Activated CD8-positive, alpha-beta memory T cell treated with anti-CD3 and anti-CD28 coated beads for 1 hour (primary cell): ENCODE measurements at places on chromosomes 2 and 18.

- no peak for DNase-seq
Observed at GRCh38 chr18:48029296-48029986, 99.0 kb upstream of the SMAD2 start.

DNA sequence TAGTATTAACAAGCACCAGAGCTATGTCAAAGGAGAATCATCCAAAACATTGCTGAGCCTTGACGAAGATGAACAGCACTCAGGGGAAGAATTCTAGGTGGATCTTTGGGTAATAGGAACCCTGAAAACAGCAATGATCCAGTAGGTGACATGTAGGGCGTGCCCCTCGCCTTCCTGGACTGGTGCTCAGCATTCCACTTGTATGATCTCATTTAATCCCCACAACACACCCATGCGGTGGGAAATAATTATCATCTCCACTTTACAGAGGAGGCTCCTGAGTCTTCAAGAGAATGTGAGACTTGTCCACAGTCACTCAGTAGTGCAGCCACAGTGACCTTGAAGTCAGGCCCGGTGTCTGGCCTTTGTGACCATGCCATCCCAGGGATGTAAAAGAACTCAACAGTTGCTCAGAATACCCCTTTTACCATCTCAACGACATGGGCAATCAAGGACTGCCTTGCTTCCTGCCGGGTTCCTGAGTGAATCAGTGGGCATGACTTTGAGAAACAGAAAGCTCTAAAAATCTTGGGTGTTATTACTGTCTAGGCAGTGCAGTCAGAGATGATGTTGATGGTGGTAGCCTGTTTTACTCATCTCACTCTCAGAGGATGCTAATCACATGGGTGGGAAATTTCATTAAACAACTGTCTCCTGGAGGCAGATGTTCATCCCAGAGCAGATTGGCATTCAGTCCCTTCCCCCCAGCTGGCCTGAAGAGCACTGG is 161.6 kb downstream of the BCL11A start:
- no peak for DNase-seq

GRCh38 chr2:192696857-192697256 is 502.1 kb upstream of the TMEFF2 start:
- DNase-seq: no peak

DNA sequence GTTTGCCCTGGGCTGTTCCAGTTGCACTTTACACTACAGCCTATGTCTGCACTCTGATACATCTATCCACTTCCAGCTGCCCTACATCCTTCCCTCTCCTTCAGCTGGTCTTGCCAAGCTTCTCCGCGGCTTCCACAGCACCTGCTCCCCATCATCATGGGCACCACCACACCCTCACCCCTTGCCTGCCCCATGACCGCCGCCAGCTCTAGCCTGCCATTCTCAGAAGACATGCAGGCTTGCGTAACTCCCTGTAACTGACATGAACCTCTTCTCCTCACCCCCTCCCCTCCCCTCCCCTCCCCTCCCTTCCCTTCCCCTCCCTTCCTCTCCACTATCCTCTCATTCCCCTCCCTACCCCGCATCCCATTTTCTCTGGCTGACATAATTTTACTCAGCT is 46.0 kb downstream of the PAX8 start:
- DNase-seq: no peak

GRCh38 chr2:219084791-219085190 is 24.1 kb upstream of the IHH start:
- DNase-seq: no peak

- no peak for DNase-seq
Observed at GRCh38 chr2:9415516-9416169, 7.7 kb downstream of the ITGB1BP1 start.

- DNase-seq: no peak
Observed at GRCh38 chr18:34701911-34702310, 8.2 kb upstream of the DTNA start.

- DNase-seq: no peak
Observed at GRCh38 chr18:2906704-2907549, 60.1 kb downstream of the EMILIN2 start.

DNA sequence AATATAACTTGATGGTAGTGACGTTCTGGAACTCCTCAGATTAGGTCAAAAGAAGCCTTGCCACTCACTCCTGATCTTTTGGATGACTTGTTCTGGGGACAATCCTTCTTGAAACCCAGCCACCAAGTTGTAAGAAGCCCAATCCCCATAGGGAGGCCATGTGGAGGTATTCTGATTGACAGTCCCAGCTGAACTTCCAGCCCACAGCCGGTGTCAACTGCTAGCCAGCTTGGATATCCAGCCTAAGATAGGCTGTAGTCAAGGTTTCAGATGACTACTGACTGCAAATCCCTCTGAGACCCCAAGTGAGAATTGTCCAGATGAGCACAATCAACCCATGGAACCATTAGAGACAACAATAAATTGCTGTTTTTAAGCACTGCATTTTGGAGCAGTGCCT is 31.4 kb downstream of the EIF2AK2 start:
- DNase-seq: no peak

DNA sequence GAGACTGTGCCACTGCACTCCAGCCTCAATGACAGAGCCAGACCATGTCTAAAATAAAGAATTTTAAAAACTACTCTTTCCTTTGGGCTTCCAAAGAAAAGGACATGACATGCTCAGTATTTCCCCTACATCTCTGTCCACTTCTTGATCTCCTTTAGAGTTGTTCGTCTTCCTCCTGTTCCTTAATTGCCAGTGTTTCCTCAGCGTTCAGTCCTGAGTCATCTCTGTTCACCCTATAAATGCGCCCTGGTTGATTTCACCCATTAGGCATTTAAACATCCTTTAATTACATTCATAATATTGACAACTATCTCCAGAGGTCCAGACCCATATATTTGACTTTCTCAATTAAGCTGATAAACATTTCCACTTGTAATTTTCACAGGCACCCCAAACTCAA is 64.0 kb downstream of the AAK1 start:
- no peak for DNase-seq

DNA sequence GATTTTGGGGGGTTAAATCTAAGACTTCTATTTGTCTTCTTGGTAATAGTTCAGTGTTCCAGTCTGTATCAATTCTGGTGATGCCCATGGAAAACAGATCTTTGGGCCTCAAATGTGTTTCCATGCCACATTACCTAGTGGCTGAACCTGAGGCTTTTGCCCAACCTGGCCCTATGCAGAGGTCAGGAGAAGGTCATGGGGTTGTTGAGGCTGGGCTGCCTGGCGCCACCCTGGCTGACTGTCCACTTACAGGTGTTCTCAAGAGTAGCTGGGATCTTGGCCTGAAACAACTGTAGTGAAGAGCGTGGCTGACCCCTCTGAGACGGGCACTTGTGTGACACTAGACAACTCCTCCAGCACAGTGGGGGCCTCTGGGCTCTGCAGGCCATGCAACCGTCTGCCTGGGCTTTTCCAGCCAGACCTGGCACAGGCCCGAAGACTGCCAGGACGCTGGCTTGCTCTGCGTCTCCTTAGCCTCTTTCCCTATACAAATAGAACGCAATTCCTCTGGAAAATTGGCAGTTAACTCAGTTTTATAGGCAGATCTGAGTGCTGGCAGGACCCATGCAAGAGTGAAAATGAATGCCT is 127.8 kb downstream of the TRIM43 start:
- no peak for DNase-seq

DNA sequence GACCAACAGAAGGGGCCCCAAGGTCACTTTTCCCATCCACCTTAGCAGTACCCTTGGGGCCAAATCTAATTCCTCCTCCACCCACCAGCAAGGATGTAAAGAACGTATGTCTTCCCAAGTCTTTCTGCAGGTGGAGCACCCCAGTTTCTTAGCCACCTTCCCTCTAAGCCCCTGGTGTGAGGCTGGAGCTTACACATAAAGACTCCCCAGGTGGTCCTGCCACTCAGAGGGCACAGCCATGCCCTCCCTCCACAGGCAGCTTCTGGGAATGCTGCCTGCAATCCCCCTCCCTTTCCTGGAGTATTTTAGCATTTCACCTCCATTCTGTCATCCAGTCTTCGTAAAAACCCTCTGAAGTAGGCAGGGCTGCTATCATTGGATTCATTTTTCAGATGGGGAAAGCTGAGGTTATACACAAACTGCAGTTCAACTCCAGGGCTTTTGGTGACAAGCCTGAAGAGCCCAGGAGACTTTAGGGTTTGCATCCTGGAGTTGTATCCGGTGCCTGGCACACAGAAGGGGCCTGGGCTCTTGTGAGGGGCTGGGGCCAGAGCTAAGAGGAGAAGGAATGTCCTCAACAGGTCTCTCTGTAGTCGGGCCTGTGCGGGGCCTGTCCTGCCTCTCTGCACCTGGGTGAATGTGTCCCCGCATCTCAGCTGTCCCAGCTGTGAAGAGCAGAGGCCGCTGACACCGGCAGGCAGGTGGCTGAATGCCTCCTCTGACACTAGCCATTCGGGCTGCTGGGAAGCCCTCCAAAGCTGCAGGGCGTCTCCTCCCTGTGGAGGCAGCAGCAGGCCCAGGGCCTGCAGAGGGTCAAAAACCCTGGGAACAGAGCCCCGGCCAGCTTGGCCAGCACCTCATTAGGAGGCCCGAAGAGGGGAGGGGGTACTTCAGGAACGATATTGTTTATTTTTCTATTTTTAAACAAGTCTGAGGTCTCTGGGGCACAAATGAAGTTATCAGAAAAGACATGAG is 27.6 kb downstream of the CIB4 start:
- no peak for DNase-seq

DNA sequence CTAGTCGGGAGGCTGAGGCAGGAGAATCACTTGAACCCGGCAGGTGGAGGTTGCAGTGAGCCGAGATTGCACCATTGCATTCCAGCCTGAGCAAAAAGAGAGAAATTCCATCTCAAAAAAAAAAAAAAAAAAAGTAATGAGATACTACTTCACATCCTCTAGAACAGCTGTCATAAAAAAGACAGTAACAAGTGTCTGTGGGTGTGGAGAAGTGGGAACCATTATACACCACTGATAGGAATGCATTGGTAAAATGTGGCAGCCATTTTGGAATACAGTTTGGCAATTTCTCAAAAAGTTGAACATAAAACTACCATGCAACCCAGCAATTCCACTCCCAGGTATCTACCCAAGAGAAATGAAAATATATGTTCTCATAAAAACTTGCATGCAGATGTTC is 166.6 kb downstream of the GREB1L start:
- DNase-seq: no peak

DNA sequence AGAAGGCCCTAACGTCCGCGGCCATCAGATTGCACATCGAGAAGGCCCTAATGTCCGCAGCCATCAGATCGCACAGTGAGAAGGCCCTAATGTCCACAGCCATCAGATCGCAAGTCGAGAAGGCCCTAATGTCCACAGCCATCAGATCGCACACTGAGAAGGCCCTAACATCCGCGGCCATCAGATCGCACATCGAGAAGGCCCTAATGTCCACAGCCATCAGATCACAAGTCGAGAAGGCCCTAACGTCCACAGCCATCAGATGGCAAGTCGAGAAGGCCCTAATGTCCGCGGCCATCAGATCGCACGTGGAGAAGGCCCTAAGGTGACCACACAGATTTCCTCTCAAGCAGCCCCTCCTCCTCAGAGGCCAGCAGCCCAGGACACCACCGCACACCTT is 193.2 kb upstream of the PXDN start:
- DNase-seq: no peak

GRCh38 chr2:112345030-112346027 is 69.9 kb downstream of the ZC3H6 start:
- no peak for DNase-seq

- no peak for DNase-seq
Observed at GRCh38 chr2:77479395-77479794, 42.8 kb downstream of the LRRTM4 start.

GRCh38 chr18:45462179-45462578 is 153.1 kb upstream of the SLC14A2 start:
- no peak for DNase-seq

- no peak for DNase-seq
Observed at GRCh38 chr18:56235481-56236013, 402.8 kb downstream of the TXNL1 start.

DNA sequence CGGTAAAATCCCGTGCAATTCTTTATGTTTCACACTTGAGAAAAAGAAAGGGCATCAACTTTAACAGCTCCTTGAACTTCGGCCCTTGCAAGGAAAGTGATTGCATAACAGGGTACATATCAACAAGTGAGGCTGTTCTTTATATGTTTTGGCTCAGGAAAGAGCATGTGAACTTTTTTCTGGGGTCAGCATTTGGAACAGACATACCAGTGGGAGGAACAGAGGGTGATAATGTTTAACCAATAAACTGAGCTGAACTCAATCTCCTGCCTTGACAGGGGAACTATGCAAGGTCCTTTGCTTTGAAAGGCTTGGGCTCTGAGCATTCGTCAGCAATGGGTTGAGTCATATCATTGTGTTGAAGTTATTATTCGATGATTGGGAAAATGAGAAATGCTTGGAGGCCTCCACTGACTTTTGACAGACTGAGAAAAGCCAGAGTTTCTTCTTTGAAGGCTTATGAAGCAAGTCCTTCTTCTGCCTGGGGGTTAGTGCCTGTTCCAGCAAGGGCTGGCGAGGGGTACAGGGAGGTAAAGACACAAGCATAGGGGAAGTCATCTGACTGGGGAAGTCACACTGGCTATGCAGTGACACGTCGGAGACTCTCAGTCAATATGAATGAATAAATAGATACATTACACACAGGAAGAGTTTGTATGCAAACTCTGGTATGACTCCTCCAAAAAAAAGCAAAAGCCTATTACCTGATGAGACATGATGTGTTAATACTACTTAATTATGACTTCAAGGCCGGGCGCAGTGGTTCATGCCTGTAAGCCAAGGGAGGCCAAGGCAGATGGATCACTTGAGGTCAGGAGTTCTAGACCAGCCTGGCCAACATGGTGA is 57.2 kb downstream of the CYB5A start:
- DNase-seq: no peak

- DNase-seq: no peak
Observed at GRCh38 chr2:151918308-151918707, 90.1 kb upstream of the ARL5A start.

GRCh38 chr2:46404181-46404759 is 75.1 kb upstream of the TMEM247 start:
- no peak for DNase-seq

- no peak for DNase-seq
Observed at GRCh38 chr18:48724939-48725338, 186.1 kb downstream of the CTIF start.

GRCh38 chr2:158953454-158953853 is 15.0 kb upstream of the TANC1 start:
- DNase-seq: no peak

GRCh38 chr2:88671786-88672427 is 19.6 kb upstream of the RPIA start:
- DNase-seq: no peak

DNA sequence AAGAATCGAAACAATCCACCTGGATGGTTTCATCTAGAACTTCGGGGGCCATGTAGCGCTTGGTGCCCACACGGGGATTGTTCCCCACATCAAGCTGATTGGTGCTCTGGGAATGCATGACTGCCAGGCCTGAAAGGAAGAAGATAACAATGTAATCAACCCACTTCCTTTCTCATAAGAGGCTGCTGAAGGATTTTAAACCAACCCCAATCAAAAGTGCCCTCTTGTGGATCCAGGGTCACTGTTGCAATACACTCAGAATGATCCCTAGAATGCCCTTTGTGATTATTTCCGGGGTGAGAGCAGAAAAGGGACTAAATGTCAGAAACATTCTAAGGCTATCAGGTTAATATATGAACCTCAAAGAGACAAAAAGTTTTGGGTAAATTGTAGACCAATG is 115.2 kb downstream of the ACVR1 start:
- no peak for DNase-seq
